ENCODE measurements at places on chromosomes 1 and 21. TPM values are rescaled to one million over a fixed set of nuclear protein-coding genes. Genes with fewer than 3 reads are reported as not detected.

The FAM177B gene
- total RNA-seq, result 3.1 TPM

The CSF3R gene
- total RNA-seq, result 43.7 TPM

The AGT gene
- total RNA-seq, result 69.1 TPM

The HES3 gene
- total RNA-seq, result not detected

The SPRTN gene
- total RNA-seq, result 12.7 TPM

The KCNE2 gene
- not detected for total RNA-seq

The RXFP4 gene
- not detected for total RNA-seq

The VWA5B1 gene
- total RNA-seq, result not detected

The DENND1B gene
- total RNA-seq, result 9.6 TPM

The CCDC181 gene
- 0.54 TPM for total RNA-seq

The MSH4 gene
- 0.28 TPM for total RNA-seq

The SDF4 gene
- 157 TPM for total RNA-seq

The ALDH4A1 gene
- 9.6 TPM for total RNA-seq

The RNF186 gene
- not detected for total RNA-seq

The FBXO2 gene
- total RNA-seq, result 12.9 TPM

The ITLN2 gene
- total RNA-seq, result 3.0 TPM

The EFNA4 gene
- 2.8 TPM for total RNA-seq

The POLR3C gene
- total RNA-seq, result 23.4 TPM

The AMPD1 gene
- 0.41 TPM for total RNA-seq

The ACTL8 gene
- not detected for total RNA-seq

The FAM72C gene
- not detected for total RNA-seq

The GJA4 gene
- 64.2 TPM for total RNA-seq

The FLG2 gene
- total RNA-seq, result not detected

The JAM2 gene
- 20.9 TPM for total RNA-seq

The OR6K3 gene
- not detected for total RNA-seq

The FCGR3B gene
- total RNA-seq, result 2.7 TPM

The FCRL4 gene
- total RNA-seq, result not detected

The DIRAS3 gene
- not detected for total RNA-seq

The LCE3E gene
- total RNA-seq, result not detected

Measured in thoracic aorta (tissue), 2 donors.